T-cell (primary cell): ENCODE measurements at places on chromosomes 1 and 21.

GRCh38 chr1:42176902-42177519, 12.5 kb upstream of the GUCA2A start:
- no peak for DNase-seq

- no peak for DNase-seq
Observed at GRCh38 chr1:243459059-243459458, 203.2 kb downstream of the SDCCAG8 start.

DNA sequence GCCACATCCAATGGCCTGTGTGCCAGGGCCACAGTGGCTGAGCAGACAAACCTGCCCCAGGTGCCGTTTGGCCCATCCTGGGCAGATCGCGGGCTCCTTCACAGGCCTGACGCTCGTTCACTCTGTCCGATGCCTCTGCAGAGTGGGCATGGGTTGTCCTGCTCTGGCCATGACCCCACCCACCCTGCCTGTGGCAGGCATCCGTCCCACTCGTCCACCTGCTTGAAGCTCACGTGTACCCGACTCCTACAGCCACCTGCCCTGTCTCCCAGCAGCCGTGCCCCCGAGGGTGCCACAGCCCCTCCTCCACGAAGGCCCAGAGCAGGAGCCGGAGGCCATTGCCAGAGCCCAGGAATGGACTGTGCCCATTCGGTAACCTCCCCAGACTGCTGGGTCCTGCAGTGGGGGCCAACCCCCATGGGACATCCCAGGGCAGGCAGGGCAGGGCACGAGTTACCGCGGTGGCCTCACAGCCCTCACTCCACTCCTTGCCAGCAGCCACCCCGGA, 41.9 kb downstream of the TRIM11 start:
- no peak for DNase-seq

GRCh38 chr1:99315305-99315704, 51.0 kb downstream of the PLPPR4 start:
- no peak for DNase-seq

GRCh38 chr1:22349362-22350043, 102.1 kb upstream of the ZBTB40 start:
- DNase-seq = no peak
